Activated T-cell treated with anti-CD3 and anti-CD28 coated beads, Interleukin-2, amount 50 U/mL, for 72 hours (primary cell): ENCODE measurements at places on chromosomes 1 and 21.

DNA sequence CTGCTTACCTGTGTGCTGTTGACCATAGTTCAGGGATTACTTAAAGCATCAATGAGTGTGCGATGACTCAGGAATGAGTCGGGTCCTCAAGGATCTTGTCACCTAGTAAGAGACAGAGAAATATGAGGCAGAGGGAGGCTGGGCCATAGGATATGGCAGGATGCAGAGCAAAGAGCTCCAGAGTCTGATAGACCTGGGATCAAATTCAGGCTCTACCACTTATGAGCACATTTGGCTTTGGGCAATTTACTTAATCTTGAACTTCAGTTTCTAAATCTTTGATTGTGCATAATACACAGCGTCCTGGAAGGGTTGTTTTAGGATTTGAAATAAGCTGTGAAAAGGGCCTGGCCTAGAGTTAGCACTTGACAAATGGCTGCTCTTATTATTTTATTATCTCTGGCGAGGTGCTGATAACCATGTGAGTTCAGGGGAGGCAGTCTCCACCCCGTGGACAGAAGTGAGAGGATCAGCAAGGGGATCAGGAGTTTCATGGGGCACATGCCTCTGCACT lies 94.5 kb downstream of the ROR1 start:
- no peak for DNase-seq

DNA sequence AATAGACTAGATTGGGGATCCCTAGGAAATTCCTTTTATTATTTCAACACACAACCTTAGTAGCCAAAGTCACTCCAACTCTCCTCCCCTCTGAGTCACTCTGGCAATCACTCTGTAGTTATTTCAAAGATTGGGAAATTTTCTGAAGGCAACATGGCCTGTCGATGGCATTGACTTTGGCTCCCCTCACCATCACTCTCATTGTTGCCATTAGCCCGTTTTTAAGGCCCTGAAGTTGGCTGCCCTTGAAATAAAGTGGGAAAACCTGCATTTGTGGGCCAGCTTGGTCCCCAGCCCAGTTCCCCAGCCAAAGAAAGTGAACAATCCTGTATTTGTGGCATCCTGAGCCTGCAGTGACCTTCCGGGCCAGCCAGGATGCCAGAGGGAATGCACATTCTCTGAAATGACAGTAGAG lies 52.5 kb downstream of the CDC7 start:
- DNase-seq = no peak

GRCh38 chr1:212688341-212689047 lies 11.1 kb downstream of the BATF3 start:
- DNase-seq = no peak

- peak; percentile 16 for DNase-seq
These were observed 10.7 kb upstream of the ELF3 start for GRCh38 chr1:201999625-202000238.

DNA sequence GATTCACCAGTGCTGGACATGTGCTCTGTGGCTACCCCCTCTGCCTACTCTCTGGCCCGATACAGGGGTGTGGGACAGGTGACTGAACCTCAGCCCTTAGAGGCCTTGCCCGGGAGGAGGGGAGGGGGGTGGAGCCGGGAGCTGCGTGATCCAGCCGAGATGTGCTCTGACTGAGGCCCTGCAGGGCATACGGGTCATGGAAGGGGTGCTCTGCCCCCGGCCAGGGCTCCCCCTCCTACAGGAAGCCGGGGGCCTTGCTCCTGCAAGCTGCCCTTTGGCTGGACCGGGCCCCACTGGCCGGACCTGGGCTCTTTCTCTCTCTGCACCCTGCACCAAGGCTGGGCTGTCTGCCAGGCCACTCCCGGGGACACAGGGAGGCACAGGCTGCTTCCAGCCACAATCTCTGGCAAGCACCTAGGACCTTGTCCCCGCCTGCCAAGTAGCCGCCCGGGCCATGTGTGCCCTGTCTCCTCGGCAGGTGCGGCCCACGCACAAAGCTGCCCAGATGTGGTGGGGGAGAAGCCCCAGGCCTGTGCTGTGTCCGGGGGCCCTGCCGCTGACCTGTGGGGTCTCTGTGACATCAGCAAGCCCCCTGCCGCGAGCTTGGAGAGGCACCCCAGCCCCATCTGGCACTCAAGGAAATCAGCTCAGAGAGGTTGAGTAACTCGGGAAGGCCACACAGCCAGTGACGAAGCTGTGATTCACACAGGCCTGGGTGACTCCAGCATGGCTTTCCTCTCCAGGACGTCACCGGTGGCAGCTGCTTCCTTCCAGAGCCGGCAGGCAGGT lies 1.5 kb downstream of the SCNN1D start:
- no peak for DNase-seq

DNA sequence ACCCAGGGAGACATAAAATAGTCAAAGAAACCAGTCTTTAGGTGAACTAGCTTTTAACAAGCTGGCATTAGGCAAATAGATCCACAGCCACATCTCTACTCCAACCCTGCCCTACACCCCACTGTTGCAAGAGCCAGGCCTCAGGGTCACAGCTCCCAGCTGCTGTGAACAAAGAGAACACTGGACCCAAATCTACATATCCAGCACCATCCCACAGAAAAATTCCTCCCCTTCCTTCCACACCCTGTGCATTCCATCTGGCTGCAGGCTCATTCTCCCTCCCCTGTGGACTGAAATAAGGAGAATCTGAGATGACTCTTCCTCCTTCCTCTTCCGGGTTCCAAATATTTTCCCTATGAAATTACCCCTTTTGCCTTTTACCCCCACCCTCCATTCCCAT lies 23.2 kb downstream of the DLGAP3 start:
- DNase-seq = no peak

DNA sequence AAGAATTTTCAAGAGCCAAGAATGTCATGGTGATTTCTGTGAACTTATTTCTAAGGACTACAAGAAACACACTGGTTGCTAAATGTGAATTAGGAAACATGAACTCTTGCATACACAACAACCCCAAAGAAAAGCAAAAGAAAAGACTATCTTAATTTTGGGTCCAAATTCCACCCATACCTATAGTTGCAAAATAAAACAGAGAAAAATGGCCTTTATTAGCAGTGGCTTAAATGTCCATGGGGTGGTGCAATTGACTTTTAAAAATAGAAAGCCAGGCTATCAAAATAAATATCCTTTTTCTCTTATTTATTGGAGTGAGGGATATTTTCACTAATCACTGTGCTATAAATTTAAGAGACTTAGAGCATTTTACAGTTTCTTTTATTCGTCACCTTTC lies 80.9 kb upstream of the DPYD start:
- no peak for DNase-seq

- DNase-seq = no peak
These were observed 11.9 kb downstream of the PRRX1 start for GRCh38 chr1:170675865-170676264.

GRCh38 chr1:77972080-77972479 lies 6.8 kb downstream of the FUBP1 start:
- no peak for DNase-seq

DNA sequence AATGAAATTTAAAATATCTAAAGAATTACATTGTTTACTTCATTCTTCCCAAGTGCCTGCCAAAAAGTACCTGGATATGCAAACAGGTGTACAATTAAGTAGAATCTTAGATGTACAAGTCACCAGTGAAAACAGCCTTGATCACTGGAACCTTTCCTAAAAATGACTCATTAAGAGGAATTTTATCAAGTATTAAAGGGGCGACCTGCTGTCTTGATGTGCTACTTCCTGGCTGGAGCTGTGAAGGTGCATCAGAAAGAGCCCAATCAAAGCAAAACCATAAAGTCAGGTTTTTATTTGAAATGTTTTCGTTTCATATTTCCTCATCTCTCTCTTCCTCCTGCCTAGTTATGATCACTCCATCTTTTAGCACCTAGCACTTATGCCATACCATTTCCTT lies 33.4 kb downstream of the IFI44 start:
- no peak for DNase-seq

DNA sequence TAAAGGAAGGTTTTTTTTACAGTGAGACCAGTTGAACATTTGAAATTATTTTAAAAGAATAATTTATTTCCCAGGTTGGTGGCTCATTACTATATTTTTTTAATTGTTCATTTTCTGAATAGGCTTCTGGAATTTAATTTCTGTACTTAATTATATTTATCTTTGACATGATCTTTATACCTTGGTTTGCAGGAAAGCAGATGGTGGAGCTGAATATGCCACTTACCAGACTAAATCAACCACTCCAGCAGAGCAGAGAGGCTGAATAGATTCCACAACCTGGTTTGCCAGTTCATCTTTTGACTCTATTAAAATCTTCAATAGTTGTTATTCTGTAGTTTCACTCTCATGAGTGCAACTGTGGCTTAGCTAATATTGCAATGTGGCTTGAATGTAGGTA lies 41.5 kb downstream of the CD46 start:
- no peak for DNase-seq

GRCh38 chr1:167515893-167516321 lies 2.4 kb downstream of the CD247 start:
- no peak for DNase-seq

- DNase-seq = no peak
These were observed 7.9 kb downstream of the MYBPHL start for GRCh38 chr1:109298666-109299557.

DNA sequence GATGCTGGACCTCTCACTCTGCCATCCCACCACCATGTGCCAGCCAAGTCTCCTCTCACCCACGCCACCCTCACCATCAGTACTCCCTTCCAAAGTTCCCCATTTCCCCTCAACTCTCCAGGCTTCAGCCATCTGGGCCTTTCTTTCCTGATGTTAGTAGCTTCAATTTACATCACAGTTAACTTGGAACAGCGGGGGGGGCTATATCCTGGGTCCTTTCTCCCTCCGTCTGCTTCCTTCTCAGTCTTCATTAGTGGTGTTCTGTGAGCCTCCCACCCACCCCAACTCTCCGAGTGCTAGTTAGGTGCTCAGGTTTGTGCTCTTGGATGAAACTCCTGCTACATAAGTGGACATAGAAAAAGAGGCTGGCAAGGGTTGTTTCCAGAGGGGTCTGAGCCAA lies 31.9 kb downstream of the KCNC4 start:
- DNase-seq = no peak

GRCh38 chr1:166090244-166090643 lies 76.6 kb downstream of the FAM78B start:
- DNase-seq = no peak

DNA sequence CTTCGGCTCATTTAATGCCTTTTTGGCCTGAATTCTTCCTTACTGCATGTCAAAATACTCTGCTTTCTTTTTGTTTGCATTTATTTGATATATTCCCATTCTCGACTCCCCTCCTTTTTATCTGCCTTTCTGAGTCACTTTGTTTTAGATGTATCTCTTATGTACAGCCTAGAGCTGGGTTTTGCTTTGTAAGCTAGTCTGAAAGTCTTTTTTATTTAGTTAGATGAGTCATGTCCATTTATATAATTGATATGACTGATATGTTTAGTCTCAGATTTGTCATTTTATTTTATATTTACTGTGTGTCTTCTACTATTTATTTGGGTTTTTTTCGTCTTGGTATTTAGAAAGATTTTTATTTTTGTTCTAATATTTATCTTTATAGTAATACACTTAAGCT lies 33.6 kb upstream of the GNG5 start:
- DNase-seq = no peak

DNA sequence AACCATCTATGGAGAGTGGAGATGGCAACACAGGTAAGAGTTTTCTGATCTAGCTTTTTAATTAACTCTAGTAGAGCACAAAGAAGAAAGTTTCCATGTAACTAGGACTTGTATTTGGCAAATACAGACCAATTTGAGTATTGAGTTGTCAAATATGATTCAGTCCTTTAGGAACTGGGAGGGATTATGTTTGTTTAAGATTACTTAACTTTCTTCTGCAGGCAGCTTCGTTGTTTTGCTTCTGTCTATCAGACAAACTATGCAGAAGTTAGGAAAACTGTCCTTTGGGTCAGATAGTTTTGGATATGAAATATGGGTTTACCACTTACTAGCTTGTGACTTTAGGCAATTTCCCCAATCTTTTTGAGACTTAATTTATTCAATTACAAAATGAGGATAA lies 111.8 kb downstream of the POU2F1 start:
- DNase-seq = no peak

GRCh38 chr1:49465486-49466185 lies 558.1 kb downstream of the AGBL4 start:
- DNase-seq = no peak

DNA sequence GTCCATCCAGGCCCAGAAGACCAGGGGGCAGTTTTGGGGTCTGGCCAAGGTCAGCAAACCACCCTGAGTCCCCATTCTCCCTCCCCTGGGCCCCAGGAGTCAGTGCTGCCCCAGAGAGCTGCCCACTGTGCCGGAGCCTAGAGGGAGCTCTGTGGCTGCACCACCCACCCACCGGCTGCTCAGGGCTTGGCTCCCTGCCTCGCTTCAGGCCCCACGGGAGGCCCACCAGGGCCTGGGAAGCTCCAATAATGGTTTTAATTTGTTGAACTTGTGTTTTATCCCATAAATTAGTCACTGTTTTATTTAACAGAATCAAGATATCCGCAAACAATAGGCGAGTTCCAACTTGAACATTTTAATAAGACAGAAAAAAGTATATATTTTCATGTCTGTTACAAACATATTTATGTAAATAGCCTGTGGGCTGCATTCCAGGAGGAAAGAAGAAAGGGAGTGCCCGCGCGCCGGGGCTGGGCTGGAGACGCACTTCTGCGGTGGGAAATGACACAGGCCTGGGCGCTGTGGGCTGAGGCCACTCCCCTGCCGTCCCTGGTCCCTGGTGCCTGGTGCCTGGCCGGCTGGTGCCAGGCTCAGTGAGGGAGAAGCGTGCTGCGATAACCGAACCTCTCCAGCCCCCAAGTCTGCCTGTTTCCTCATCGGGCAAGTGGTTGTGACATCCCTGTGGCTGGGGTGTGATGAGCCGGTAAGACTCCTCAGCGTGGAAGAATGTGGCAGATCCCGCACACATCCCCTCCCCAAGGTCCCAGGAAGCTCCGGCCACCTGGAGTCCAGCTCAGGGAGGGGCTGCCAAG lies 160.5 kb downstream of the PEX14 start:
- DNase-seq = no peak

DNA sequence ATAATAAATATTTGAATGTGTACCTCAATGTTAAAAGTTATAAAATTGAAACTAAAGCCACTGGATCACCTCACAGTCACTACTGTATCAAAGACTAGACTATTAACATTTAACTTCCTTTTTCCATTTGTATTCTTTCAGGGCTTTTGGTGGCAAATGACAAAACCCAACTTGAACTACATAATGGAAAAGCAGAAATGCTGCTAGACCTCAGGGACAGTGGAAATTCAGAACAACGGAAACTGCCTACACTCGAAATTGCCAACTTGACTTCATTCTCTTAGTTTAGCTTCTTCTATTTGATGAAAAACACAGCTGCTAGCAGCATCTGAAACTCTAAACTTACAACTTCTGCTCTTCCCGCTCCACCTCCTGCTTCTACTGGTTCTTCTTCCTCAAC lies 34.9 kb upstream of the NTNG1 start:
- DNase-seq = no peak

- no peak for DNase-seq
These were observed 1.7 kb downstream of the HCRTR1 start for GRCh38 chr1:31618916-31619846.

GRCh38 chr1:92663775-92664174 lies 121.1 kb downstream of the EVI5 start:
- no peak for DNase-seq

DNA sequence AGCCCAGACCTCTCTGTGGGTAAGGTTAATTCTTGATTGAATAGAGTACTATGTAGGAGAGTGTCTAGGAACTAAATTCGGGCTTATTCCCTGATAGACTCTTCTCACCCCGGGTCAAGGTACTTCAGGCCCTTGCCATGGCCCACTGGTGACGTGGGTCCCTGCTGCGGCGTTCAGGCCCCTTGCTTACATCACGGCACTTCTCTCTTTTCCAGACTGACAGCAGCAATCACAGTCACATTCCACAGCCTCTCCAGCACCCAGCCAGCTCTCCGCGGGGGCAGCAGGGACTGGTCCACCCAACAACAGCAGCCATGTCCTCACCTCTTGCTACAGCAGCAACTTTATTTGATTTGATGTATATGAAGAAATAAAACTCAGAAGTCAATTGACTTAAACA lies 401.2 kb upstream of the VAMP3 start:
- no peak for DNase-seq
